ENCODE measurements at places on chromosomes 2 and 18.

DNA sequence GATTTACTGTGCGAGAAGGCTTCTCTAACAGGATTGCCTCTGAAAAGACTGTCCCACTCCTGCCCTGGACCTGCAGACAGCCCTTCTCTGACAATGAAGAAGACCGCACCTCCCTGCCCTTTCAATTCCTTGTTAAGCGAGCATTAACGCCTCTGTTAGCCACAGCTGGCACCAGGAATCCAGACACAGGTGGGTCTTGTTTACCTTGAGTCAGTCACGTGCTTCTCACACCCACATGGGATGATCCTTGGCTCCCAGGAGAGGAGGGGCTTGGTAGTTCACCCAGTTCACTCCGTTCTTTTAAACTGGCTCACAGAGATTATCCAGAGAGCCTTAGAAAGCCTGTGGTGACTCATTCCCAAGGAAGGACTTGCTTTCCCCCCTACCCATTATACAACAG is 410.5 kb upstream of the MEIS1 start:
- DNase-seq, result no peak

- peak; percentile 80 for DNase-seq
Measured at GRCh38 chr18:709771-710170, 2.7 kb downstream of the ENOSF1 start.

- DNase-seq, result peak; percentile 33
Measured at GRCh38 chr18:21820033-21820810, 79.6 kb downstream of the MIB1 start.

GRCh38 chr2:97911922-97912575 is 83.7 kb downstream of the TMEM131 start:
- DNase-seq, result peak; percentile 17

GRCh38 chr2:143481733-143482132 is 352.5 kb downstream of the ARHGAP15 start:
- no peak for DNase-seq
